ENCODE measurements at places on chromosomes 13 and 19. TPM values are rescaled to one million over a fixed set of nuclear protein-coding genes. Genes with fewer than 3 reads are reported as not detected.
A peak's percentile ranks its signal among the peaks of the same experiment; 100 is the strongest.

GRCh38 chr19:54462655-54463530, 685 bp downstream of the LENG9 start:
- DNase-seq = no peak

DNA sequence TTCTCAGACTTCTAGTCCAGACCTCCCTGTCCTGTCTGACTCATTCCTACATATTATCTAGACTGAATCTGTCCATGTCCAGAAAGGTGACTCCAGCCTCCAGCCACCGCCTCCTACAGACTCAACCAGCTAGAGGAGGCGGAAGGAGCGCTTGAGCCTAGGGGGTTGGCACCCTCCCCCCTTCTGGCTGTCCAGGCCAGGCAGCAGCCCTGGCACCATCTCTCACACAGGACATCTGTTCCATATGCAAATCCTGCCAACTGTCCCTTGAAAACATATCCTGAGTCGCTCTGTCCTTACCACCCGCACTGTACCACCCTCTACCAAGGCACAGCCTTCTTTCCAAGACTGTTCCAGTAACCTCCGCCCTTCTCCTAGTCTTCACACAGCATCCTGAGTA, 150.7 kb upstream of the WASF3 start:
- no peak for DNase-seq

- peak; percentile 91 for DNase-seq
Observed at GRCh38 chr13:59112221-59112718, 1051.5 kb downstream of the DIAPH3 start.

DNA sequence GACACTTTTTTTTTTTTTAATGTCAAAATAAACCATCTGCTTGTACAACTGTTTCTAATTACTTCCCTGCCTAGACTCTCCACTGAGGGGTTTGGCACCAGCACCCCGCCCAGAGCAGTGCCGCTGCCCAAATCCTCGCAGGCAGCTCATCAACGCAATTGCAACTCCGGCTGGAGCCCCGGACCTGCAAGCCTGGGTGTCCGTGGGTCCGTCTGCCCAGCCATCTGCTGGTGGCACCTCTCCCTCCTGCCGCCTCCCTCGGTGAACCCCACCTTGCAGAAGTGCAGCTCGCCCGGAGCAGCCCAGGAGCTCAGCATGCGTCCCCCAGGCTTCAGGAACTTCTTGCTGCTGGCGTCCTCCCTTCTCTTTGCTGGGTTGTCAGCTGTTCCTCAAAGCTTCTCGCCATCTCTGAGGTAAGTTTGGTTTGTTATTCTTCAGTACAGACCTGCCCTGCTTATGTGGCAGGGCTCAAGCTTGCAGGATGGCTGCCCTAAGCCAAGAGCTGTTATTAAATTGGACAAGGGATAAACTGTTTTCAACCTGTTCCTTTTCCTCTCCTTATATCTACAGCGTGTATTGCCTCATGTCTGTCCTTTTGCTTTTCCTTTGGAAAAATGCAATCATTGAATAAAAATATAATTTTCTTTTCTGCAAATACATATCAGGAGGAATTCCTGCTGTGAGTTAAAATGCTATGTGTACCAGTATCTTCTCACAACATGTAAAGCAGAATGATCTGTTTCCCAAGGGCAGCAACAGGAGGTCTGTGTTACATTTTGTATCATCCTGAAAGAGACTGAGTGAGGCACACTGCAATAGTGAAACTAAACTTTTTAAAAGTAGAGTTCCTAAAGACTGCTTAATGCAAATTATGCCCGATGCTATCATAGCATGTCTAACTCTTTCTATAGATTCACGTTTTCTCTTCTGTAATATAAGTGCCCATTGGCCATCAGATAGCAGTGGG, at the start of gene ITGBL1:
Gene ITGBL1, plus strand, starts transcription at position 157 of the 967 bp plus-strand sequence. Its CDS starts 159 bp downstream, at position 316.
- no peak for DNase-seq

GRCh38 chr13:98517576-98518310, 59.2 kb downstream of the STK24 start:
- DNase-seq = no peak

GRCh38 chr13:87779426-87779825, 108.3 kb downstream of the SLITRK5 start:
- DNase-seq = no peak

GRCh38 chr13:90633849-90634248, 713.6 kb upstream of the MIR17HG start:
- DNase-seq = no peak

- no peak for DNase-seq
Observed at GRCh38 chr19:41373993-41374392, 2.3 kb upstream of the TMEM91 start.

GRCh38 chr13:85148009-85148408, 651.2 kb downstream of the SLITRK6 start:
- peak; percentile 19 for DNase-seq

DNA sequence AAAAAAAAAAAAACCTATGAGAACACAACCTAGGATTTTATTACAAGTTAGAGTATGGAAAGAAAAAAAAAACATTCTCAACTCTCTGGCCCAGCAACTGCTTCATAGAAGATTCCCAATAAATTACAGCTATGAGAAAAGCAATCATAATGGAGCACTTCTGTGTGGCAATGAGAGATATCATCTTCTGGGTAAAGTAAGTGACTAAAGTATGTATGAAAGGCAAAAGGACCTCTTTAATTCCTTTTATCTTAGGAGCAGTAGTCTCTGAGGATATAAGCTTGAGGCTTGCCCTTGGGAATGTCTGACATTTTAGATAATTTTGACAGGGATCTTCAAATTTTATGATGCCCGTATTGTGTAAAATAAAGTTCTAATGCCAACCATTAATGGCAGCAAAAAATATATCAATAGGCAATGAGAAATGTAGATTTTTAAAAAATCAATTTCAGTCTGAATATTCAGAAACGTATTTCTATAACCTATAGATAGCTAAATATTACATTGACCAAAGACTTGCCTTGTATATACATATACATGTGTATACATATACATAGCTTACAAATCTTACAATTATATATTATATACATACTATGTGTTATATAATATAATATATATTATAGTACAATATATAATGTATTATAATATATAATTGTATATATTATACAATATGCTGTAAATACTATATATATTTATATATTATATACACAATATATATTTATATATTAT, 823.9 kb upstream of the SLITRK1 start:
- DNase-seq = no peak

DNA sequence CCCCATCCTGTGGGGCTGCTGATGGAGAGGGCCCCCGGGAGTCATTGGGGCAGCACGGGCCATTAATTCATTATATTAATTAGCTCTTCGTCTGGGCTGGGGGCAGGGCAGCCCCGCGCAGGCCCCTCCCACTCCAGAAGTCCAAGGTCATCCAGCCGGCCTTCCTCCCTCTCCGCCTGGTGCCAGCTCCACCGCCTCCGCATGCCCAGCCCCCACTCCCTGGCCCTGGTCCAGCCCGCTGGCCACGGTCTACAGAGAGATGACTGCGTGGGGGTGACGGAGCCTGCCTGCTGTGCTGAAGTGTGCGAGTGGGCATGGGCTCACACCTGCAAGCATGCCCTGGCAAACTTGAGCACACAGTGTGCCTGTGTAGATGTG, 8.8 kb downstream of the IGLON5 start:
- no peak for DNase-seq

- DNase-seq = peak; percentile 78
Observed at GRCh38 chr13:110907951-110908898, 6.6 kb downstream of the ANKRD10 start.

The HIPK4 gene
- total RNA-seq = not detected

The ZNF256 gene
- 3.1 TPM for total RNA-seq
